ENCODE measurements at places on chromosomes 11 and 22.

DNA sequence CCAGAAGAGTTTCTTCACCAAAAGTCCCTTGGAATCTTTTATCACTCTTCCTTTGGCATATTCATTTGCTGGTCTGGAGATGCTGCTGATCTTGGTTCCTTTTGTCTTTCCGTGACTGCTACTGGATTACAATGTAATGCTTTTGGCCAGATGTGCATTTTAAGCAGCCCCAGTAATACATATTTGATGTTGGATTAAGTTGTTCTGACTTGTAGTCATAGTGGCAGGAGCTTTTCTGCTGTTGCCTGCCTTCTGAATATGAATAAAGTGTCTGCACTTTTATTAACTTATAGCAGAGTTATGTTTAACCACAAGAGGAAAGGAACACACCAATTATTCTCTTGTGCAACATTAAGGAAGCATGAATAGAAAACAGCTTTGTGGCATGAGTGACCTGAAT is 360.0 kb upstream of the DDI1 start:
- no peak for DNase-seq

DNA sequence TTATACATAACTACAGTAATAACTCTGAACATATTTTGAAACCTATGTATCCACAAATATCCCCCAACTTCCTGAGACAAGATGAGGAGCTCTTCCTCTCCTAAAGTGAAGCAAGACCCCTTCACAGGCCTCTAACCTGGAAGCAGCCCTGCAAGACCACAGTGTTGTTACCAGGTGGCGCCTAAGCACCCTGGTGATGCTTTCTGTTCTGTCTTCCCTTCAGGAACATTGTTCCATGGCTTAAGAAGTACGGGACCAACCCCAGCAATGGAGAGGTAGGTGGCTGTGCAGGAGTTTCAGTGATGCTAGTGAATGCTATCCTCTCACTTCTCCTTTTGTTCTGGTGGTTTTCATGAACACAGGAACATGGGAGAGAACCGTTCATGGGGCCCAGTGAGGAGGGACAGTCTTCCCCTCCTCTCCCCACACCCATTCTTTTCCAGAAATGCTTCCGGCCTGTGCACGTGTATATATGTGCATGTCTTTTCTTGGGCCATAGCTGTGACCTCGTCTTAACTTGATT is 6.4 kb downstream of the PPIL2 start:
- no peak for DNase-seq

DNA sequence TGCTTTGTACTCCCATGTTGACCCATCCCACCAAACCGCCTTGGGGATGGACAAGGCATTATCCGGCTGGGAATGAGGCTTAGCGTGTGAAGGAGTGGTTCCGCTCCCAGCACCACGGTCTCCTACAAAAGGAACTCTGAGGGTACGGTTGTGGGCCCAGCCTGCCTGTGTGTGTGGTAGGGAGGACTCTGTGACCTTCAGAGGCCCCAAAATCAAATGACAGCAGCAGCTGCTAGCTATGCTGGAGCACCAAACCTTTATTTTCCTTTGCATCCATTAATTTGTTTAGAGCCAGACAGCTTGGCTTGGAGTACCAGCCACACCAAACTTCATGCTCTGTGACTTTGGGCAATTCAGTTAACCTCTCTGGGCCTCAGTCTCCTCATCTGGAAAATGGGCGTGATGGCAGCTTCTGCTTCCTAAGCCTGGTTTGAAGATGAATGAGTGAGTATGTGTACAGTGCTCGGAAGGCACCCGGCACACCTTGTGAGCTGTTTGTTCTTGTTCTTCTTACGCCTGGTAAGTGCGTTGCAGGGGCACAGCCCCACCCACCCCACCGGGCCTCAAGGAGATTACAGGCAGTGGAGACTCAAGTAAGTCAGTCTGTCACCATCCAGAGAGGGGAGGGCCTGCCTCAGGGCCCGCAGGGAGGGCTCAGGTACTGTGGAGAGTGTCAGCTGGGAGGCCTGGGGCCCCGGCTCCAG is 25.3 kb downstream of the MB start:
- no peak for DNase-seq

DNA sequence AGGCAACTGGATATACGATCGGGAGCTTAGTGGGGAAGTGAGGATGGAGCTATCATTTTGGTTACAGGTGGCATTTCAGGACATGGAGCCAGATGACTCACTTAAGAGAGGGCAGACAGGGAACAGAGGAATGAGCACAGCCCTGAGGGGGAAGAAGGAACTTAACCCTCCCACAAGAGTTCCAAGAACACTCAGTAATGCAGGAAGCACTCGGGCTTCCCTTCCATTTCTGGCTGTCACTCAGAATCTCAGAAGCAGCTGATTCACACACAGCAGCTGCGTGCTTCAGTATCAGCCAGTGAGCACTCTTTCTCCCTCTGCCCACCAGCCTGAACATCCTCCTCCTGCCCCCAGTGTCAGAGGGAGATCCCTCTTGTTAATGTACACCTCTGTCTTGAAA is 34.8 kb downstream of the EFCAB6 start:
- DNase-seq, result no peak

GRCh38 chr11:75873417-75874221 is 58.6 kb downstream of the UVRAG start:
- no peak for DNase-seq

DNA sequence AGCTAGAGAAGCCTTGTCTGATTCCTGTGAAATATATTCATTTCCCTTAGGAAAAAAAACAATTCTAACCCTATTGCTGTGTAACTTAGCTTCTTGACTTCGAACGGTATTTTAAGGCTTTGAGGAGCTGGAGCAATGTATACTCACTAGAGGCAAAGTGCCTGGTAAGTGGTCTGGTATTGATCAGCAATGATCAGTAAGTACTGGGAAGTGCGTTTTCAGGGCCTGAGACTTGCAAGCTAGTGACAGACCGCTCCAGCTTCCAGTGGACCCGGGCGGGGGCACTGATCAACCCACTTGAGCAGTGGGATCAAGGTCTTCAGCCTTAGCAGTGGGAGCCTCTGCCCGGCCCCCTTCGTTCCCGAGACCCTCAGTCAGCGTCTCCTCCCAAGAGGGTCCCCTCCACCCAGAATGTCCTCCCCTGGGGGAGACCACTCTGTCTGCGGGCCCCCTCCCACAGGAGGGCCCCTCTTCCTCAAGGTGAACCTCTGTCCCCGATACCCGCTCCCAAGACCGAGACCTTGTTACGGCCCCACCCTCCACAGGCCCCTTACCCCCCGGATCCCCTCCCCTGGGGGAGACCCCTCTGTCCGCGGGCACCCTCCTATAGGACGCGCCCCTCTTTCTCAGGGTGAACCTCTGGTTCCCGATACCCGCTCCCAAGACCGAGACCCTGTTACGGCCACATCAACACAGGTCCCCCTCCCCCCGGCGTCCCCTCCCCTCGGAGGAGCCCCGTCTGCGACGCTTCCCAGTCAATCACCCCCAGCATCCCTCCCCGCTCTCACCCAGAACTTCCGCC is 452 bp upstream of the ATXN10 start:
- no peak for DNase-seq

- no peak for DNase-seq
These were observed 6.6 kb upstream of the USP2 start for GRCh38 chr11:119388103-119388502.

- no peak for DNase-seq
These were observed 17.9 kb upstream of the POGLUT3 start for GRCh38 chr11:108516125-108516524.

DNA sequence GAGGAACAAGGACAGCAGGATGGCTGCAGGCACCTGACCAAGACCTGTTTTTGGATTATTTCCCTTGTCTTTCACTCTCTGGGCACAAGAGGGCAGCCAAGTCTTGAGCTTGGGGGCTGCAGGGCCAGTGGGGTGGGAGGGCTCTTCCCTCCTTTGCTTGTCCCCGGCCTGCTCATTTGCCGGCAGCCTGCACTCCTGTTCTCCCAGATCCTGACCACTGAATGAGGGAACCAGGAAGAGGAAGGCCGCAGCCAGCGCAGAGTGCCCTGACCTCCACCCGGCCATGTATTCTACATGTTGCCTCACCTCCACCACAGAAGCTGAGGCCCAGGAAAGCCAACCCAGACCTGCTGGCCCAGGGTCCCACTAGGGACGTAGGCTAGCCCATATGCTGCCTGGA is 15.5 kb upstream of the NNMT start:
- no peak for DNase-seq

- DNase-seq, result no peak
These were observed 33.8 kb downstream of the TECTA start for GRCh38 chr11:121134741-121135312.

DNA sequence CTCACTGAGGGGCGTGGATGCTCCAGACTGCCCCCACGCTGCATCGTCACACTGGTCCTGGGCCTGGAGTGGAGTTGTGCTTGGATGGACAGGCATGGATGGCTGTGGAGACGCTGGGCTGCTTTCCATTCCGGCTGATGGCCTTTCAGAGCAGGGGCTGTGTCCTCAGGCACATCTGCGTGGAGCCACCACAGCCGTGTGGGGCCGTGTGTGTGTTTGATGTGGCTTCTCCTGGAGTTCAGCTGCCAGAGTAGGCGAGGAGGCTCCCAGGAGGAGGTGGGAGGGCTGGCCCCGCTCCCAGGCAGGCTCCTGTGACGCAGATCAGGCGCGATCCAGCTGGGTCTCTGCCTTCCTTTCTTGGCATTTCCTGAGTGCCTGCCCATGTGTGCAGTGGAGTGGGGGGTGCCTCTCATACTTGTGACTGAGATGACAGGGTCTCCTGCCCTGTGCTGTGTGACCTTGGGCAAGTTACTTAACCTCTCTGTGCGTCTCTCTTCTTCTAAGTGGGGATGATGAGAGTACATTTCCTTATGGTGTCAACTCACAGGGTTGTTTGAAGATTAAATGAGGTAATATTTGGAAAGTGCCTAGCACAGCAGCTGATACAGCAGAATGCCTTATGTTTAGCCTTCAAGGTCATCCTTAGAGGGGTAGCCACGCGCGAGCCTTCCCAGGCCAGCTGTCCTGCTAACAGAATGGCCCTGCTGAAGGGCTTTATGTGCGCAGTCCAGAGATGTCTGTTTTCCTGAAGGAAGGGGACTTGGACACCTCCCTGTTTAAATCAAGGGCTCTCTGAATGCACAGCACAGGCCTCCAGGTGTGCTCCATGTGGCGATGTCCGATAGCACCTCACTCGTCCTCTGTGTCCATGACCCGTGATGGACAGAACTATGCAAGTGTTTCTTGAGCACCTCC is 33.5 kb downstream of the GLB1L2 start:
- no peak for DNase-seq

GRCh38 chr11:117852309-117852708 is 24.1 kb downstream of the FXYD6 start:
- DNase-seq, result no peak

GRCh38 chr22:36252754-36253522 is at the start of gene APOL1:
TSS of gene APOL1 (plus strand) at chr22:36253133. CDS start at chr22:36254956, 1,823 bp downstream.
- no peak for DNase-seq

DNA sequence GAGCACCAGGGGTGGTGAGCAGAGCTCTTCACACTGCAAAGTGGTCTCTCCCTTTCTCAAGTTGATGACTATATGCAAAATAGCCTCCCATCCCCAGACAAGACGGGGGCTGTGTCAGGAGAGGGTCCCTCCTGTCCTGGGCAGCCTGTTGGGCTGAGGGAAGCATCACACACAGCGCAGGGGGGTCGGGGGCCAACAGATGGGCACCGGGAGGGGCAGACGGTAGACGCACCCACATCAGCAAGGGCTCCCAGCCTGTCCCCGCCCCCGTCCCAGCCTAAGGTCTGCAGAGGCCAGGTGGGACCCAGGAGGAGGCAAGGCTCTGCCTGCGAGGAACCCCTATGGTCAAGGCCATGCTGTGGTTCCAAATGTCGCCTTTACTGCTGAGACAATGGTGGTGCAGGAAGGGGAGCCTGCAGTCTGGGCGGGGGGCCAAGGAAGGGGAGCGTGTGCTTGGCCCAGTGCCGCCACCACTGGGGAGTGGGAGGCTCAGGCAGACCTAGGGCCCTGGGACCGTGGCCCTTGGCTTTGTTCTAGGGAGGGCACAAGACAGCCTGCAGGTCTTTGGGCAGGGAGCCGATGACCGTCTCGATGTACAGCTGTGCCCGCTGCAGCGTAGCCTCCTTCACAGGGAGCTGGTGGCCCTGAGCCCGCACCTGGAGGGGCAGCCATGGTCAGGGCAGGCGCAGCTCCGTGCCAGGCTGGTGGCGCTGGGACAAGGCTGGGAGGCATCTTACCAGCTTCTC is 4.3 kb upstream of the PLXNB2 start:
- no peak for DNase-seq

DNA sequence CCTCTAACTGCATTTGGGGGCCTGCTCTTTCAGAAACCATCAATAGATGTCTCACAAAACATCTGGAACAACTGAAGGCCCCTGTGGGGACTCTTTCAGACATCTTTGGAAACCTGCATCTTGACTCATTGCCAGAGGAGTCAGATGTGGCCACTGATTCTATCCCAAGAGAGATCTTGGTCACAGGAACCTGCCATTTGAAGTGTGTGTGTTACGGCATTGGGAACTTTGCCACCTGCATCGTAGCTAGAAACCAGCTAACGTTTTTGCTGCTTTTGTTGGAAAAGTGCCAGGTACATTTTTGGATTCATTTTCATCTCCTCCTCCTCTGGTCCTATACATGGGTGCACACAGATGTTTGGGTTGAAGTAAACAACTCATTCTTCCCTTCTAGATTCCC is 4.3 kb downstream of the SRRD start:
- DNase-seq, result no peak

DNA sequence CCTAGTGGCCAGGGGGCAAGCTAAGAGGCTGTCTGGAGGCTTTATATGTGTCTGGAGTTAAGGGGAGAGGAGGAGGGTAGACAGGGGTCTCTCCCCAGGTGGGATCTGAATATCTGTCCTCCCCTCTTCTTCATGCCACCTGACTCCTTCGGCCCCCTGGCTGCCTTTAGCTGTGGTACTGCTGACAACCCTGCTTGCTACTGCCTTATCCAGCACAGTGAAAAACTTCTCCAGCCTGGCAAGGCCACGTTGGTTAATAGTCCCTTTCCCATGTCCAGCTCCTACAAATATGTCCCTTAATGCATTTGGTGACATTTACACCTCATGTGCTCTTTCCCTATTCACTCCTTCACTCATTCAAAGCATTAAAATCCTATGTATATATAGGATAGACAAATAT is 42.4 kb upstream of the NNMT start:
- no peak for DNase-seq

- DNase-seq, result no peak
These were observed 35.6 kb downstream of the GAS2 start for GRCh38 chr11:22702031-22702430.

Data from SW 1271 (cell line).